ENCODE measurements at places on chromosomes 12 and 14. TPM values are rescaled to one million over a fixed set of nuclear protein-coding genes. Genes with fewer than 3 reads are reported as not detected.

BRAP gene
- 13.9 TPM for total RNA-seq

TTC6 gene
- 20.1 TPM for total RNA-seq

SYNE2 gene
- 58.6 TPM for total RNA-seq

BAG5 gene
- 27.4 TPM for total RNA-seq

- no peak for DNase-seq
Observed at GRCh38 chr14:25518364-25518763, 468.4 kb upstream of the STXBP6 start.

DNA sequence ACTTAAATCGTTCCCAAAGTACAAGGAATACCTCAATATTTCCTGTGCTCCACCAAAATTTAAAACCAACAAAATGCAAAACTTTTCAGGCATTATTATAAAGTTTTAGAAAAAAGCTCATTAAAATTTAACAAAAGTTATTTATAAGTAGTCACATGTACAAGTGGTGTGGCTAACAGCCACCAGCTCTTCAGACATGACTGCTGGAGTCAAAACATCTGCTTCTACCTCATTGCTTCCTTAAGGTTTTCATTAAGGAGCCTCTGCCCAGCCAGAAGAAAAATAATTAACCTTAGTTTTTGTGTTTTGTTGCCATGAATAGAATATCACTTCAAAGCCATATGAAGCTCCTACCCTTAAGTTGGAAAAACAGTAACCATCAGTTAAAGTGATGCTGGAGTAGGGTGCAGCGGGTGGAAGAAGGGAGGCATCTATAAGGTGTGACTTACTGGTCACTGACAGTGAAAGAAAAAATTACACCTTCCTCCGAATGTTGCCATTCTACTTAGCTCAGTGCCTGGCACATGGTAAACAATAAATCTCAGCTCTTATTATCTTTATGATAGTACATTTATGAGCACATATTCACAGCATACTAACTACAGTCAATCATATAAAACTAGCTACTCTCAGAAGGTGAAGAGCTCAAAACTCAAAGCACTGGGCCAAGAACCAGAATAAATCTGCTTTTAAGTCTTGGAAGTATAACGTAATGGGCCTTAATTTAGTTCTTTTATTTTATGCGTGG is 57.7 kb downstream of the GALC start:
- no peak for DNase-seq

DNA sequence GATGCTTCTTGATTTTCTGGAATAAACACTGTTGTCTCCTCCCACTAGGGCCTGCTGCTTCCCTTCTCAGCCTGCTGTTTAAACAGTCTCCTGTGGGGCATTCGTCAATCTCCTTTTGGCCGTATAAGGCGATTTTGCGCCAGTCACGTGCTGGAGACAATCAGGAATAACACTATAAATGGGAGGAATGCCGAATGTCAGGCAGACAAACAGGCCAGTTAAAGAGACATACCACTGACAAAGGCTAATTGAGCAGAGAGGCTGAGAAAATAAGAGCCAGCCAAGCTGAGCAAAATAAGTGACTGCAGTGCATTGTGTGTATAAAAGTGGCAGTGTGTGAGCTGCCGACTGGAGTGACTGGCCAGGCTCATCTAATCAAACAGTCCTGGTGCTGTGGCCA is 23.3 kb downstream of the DMAC2L start:
- DNase-seq, result peak; percentile 62

DNA sequence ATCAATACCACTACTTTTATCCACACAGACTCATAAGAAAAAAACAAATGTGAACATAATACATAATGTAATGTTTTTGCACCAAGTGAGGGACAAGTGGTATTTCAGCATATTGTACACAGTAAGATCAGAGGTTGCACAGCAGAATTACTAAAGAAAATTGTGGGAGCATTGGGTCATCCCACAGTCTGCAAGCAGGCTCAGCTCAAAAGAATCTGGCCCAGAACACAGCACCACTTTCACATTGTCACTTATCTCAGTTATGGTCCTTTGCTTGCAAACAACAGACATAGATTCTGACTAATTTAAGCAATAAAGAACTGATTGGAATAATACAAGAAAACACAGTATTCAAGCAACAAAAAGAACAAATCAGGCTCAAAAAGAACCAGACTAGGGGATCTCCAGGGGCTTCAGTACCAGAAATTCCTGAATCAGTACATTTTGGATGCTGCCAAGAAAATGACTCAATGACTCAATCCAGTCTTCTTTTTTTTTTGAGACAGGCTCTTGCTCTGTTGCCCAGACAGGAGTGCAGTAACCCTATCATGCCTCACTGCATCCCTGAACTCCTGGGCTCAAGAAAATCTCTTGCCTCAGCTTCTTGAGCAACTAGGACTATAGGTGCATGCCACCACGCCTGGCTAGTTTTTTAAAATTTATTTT is 42.9 kb upstream of the EEA1 start:
- DNase-seq, result no peak

DNA sequence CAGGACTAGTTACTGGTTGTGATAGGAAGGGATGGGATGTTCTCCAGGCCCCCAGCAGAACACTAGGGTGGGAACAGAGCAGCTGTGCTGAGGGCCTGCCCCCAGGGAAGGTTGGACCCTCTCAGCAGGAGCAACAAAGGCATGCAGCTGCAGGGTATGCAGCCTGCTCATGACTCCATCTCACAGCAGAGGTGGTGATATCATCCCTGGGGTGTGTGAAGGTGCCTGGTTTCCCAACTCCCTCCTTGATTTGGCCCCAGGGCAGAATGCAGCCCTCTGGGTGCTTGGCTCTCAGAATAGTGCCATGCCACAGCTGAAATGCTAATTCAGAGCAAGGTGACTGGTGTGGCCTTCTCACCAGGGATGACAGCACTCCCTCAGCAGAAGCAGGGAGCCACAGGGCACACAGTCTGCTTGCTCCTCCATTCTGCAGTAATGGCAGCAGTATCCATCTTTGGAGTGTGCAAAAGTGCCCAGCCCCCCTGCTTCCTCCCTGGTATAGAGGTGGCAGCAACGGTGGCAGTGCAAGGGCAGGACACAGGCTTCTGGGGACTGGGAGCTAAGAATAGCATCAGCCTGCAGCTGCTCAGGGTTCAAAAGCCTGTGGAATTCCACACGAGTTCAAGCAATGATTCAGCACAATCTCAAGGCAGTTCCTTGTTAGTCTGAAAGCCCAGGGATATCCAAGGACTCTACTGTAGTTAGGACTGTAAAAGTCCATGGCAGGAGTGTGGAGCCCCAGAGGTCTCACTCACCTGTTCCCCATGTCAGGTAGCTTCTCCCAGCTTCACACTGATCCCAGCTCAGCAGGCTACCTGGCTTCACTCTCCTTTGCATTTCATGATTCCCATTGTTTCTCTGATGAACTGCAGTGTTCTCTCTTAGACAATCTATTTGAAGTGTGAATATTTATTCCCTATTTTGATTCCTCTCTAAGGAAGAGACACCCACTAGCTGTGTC is 298.1 kb upstream of the FOXG1 start:
- DNase-seq, result no peak

GRCh38 chr12:116130431-116130830 is 147.1 kb downstream of the MED13L start:
- DNase-seq, result no peak

DNA sequence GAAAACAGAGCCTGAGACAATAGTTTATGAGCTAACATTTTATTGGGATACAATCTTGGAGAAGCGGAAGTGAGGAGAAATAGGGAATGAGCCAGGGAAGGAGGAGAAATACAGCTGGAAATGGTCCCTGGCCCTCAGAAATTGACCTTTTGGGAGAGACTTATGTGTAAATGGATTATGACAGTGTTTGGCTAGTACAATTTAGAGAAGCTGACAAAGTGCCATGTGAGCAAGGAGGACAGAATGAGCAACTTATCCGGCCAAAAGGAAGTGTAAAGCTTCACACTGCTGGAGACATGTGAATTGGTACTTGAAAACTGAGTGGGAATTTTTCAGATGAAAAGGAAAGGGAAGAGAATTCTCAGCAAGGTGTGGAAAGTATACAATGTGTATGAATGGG is 2.9 kb downstream of the GLIPR1 start:
- DNase-seq, result no peak

GRCh38 chr14:30914812-30915211 is 40.5 kb downstream of the COCH start:
- no peak for DNase-seq

GRCh38 chr12:88057994-88058718 is 29.0 kb upstream of the C12orf50 start:
- DNase-seq, result no peak

DNA sequence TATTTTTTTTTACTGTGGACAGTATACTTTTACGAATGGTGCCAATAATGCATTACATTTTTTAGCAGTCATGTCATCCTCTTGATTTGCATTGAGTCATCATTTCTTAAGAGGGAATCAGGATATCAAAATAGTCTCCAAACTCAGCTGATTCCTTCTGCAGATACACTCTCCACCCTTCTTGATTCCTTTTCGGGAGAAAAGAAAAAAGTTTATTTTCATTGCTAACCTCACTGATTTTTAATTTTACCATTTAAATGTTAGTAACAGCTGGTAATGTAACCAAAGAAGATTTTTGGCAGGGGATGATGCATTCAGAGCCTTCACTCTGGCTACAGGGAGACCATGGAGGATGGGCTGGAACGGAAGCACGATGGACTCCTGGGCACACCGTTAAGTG is 47.5 kb downstream of the MRPL42 start:
- no peak for DNase-seq

GRCh38 chr12:124168016-124168786 is 126.7 kb upstream of the RFLNA start:
- no peak for DNase-seq

- no peak for DNase-seq
Observed at GRCh38 chr12:58873496-58873895, 46.8 kb downstream of the LRIG3 start.

- no peak for DNase-seq
Observed at GRCh38 chr14:101808894-101809670, 47.6 kb downstream of the PPP2R5C start.
